ENCODE measurements at places on chromosomes 6 and 20.
A peak's percentile ranks its signal among the peaks of the same experiment; 100 is the strongest.

DNA sequence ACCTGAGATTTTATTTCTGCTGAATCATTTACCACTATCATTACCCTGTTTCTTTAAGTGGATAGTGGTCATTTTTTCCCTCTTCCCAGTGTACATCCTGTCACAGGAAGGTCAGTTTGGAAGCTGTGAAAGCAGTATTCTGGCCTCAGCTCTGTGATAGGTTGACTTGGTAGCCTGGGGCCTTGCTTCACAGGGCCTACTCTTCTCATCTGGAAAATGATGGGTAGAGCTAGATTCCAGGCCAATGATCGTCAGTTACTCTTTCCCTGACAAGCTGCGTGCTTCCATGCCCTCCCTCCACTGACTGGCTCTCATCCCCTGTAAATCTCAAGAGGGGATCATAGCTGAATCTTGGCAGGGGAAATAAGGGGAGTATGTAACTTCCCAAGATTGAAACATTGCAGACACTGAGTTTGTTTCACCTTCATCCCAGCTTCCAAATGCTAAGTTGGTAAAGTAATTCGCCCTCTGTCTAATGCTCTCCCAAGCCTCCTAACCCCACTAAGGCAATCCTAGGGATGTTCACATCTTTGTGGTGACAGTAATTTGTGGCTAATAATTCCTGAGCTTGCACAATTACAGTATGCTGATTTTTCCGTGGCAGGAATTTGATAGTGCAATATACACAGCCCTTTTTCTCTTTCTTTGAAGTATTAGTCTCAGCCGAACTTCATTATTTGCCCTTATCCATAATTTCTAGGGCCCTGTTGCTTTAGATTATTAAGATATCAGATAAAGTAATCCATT lies 51.2 kb downstream of the VAPB start:
- DNase-seq = no peak

DNA sequence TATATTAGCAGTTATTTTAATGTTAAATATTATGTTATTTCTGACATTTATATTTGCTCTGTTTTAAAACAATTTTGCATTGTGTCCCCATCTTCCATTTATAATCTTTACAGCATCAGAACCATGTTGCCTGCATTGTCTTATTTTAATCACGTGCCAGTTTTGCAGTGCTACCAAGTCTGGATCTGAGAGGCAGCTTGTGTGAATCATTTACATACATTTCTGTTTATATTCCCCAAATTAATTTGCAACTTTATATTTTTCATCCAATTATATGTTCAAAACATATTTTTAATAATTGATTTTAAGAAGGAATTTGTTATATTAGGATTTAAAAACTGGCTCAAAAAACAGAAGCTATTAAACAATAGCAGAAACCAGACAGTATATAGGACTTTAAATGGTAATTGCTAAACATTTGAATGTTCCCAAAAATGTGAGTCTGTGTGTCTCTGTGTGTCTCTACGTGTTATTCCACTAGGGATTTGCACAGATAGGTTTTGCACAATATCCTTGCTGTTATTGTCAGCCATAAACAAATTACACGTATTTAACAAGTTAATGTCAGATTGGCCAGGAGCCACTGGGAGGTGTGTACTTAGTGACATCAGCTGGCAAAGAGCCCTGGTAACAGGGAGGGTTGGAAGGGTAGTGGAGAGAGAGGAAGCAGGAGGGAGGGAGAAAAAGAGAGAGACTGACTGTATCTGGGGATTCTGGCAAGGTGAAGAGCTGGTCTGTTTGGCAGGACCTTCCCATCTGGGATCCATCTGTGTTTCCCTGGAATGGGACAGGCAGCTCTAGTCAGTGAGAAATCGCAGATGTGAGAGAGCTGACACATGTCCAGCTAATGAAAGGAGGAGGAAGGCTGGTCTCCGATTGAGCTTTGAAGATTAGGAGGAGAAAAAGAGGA lies 72.1 kb downstream of the CBFA2T2 start:
- peak; percentile 97 for DNase-seq

DNA sequence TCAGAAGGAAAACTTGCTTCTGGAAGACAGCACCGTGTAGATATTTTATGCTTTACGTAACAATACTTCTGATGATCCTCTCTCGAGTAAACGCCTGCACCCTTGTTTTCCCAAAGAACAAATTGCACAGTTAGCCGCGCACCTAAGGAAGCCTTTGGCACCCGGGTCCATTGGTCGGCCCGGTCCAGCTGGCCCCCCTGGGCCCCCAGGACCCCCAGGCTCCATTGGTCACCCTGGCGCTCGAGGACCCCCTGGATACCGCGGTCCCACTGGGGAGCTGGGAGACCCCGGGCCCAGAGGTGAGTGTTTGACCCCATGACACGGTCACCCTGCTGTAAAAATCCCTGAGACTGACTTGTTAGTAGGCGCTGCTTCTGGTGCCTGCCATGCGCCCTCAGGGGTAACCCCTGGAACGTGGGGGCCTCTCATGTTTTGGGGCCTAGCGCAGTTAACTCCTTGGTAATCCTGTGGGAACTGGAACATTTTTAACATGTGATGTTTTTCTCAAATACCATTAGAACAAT lies 20.2 kb downstream of the COL9A3 start:
- DNase-seq = no peak

DNA sequence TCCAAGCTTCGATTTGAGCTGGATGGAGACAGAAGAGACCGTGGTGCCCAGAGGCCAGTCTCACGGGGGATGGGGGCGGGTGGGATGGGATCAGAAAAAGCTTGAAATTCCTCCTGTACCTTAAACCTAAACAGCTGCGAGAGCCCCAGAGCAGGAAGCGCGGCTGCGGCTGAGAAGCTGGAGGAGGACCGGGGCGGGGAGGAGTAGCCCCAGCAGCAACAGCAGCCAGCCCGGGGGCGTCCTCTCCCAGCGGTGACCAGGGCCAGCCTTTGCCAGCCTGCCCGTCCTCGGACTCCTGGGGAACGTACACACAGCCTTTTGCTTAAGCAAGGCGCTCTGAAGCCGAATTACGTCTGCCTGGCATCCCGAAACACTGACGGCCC lies 17.4 kb upstream of the PRDM13 start:
- DNase-seq = no peak

DNA sequence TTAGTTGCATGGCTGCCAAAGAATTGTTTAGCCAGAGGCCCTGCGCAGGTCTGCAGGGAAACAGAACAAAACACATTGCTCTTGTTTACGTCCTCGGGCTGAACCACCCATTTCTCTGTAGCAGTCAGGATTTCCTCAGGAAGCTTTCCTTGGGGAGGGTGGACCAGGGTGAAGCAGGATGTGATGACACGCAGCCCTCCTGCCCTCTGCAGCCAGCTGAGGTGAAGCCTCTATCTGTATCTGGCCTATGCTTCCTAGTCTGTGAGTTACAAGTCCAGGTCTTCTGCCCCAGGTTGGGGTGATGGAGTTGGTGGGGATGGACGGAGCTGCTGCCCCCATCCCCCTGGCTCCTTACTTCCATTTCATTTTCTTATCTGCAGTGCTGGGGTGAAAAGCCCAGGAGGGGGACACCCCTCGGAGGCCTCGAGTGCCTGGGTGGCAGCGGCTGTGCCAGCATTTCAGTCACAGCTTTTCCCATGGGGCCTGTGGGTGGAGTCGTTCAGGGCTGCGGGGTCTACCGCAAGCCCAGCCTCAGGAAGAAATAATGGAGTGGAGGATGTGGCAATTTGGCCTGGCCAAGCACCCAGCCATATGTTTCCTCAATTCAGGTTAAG lies 24.9 kb downstream of the SASH1 start:
- no peak for DNase-seq

- no peak for DNase-seq
Observed at GRCh38 chr6:26377719-26378118, 5.2 kb upstream of the BTN2A2 start.

- DNase-seq = no peak
Observed at GRCh38 chr20:42530855-42531448, 658.8 kb downstream of the PTPRT start.

DNA sequence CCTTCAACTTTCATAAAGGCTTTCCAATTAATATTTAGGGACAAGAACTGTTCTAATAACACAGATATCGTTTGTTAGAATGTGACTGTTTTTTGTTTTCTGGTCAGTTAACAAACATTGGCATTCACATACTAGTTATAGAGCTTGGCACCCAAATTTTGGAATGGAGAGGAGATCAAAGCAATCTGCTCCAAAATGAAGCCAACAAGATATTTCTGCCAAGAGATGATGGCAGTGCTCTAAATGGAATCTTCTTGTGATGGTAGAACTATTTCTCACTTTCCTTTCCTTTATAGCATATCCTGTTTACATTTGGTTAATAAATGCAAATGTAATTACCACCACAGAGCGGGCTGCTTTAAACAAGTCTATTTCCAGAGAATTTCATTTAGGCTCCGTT lies 208.3 kb upstream of the RIMS1 start:
- no peak for DNase-seq
